ENCODE measurements at places on chromosomes 13 and 19.

- no peak for DNase-seq
Measured at GRCh38 chr19:45599286-45599685, 2.7 kb downstream of the GPR4 start.

- no peak for DNase-seq
Measured at GRCh38 chr19:30178721-30179402, 193.3 kb upstream of the ZNF536 start.

DNA sequence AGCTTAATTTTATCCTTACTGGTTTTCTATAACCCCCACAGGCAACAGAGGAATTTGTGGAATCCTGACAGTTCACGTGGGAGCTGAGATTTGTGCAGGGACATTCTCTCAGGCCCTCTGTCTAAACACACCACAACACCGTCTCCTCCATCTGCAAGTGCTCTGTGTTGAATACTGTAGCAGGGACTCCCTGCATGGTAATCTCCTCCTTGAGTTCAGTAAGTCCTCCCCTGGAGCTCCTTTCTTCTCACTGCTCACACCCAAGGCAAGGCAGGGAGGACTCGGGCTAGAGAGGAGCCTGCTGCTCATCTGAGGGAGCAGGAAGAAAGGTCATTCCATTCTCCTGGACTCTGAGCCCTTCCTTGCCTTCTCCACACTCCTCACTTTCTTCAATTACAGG lies 348.2 kb downstream of the KCTD12 start:
- DNase-seq, result no peak

DNA sequence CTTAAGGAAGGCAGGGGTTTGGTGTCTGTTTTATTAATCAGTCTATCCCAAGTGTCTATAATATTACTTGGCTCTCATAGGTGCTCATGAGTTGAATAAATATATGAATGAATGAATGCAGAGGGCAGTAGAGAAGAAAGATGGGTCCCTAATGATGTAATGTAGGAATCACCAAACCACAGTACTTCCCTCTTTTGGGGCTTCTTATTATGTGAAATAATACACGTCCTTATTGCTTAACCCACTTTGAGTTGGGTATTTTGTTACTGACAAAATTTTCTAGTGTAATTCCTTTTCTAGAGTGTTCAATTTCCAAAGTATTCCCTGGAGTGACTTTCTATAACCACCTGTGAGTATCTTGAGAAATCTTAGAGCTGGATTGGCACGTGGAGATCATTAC lies 13.2 kb downstream of the KLK5 start:
- DNase-seq, result peak; percentile 59

DNA sequence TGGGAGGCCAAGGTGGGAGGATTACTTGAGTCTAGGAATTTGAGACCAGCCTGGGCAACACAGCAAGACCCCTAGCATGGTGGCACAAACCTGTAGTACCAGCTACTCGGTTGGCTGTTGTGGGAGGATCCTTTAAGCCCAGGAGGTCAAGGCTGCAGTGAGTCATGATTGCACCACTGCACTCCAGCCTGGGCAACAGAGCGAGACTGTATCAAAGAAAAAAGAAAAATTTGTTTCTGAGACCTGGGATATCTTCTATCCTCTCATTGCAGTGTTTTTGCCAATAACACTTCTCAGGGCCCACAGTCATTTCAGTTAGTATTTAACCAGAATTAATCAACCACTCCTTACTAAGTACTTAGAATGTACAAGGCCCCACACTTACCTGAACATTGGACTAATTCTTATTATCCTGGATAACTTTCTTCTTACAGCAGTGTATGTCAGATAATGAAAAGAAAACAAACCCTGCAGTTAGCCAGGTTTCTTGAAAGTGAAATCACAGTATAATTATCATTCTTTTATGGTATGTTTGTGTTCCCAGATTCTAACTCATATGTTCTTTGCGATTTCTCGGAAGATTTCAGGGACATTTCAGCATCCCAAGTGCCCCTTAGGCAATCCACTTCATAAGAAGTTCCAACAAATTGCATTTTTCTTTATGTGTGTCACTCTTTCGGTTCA lies 75.6 kb upstream of the KLF5 start:
- no peak for DNase-seq
